Progenitor cell of endocrine pancreas (in vitro differentiated cells): ENCODE measurements at places on chromosomes 3 and 15. TPM values are rescaled to one million over a fixed set of nuclear protein-coding genes. Genes with fewer than 3 reads are reported as not detected.

- DNase-seq, result no peak
These were observed 702 bp downstream of the ARHGEF3 start for GRCh38 chr3:56800832-56801661.

CAV3 gene
- not detected in 2 replicates for total RNA-seq

CCR8 gene
- not detected in 2 replicates for total RNA-seq

FBXO40 gene
- not detected in 2 replicates for total RNA-seq

DNA sequence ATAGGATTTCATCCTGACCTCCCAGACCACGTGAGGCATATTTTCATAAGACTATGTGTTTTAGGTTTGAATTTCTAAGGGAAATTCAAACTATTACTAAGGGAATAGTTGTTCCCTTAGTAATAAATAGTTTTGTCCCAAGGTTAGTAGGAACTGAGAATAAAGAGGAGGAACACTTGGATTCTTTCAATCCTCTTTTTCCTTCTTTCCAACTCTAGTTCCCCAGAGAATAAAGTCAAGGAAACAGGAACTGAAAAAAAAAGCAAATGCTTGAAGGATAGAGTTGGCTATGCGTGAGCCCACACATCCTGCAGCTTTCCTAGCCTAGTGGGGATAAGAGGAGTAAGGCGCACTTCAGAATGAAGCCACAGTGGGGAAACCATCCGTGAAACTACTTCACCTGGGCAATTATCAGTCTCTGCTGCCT, 312.1 kb upstream of the TGFBR2 start:
- DNase-seq, result no peak

GRCh38 chr3:22451501-22451900, 700.5 kb upstream of the ZNF385D start:
- no peak for DNase-seq

DNA sequence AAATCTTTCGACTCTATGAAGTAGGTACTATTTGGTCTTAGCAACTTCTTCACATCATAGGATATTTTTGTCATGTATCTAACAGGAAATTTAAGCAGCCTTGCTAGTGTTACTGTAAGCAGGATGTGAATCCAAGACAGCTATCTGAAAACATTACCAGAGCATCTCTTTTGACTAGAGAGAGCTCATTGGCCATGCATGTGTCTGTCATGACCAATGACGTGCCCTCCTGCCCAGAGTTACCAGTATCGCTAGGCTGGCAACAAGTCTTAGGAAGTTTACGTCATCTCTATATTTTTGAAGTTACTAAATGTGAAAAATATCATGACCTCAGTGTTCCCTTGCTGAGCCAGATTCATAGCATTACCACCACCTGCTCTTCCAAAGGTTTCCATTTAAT, 130.9 kb upstream of the TP63 start:
- DNase-seq, result no peak

DNA sequence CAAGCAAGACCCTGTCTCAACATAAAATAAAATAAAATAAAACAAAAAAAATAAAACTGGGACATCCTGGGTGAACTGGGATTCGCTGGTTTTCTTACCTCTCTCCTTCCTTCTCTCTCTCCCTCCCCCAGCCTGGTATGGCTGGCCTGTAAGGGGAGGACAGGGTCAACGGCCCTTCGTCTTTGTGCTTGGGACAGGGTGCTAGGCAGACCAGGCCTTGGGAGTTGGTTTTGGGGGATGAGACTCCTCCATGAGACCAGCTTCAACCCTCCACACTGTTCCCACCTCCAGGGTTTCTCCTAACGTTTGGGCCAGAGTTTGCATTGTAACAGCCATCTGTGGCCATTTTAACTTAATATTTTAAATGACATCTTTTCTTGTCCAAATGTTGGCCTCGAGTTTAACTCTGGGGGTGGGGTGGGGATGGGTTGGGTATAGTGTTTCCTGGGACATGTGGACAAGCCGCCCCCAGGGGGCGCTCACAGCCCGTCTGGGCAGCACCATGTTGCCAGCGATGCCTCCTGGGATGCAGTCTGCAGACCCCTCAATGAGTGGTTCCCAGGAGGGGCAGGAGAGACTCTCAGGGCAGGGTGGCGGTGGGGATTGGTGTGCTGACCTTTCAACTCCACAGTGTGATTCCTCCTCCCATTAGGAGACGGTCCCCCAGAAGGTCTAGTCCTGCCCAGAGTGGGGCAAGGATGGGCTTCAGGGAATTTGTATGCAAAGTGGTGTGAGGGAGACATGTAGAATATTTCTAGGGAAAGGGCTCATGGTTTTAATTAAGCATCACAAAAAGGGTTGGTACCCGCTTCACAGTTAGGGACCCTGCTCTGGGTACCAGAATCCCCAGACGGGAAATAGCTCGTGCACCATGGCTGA, 37.7 kb upstream of the LCTL start:
- peak; percentile 61 for DNase-seq

DNA sequence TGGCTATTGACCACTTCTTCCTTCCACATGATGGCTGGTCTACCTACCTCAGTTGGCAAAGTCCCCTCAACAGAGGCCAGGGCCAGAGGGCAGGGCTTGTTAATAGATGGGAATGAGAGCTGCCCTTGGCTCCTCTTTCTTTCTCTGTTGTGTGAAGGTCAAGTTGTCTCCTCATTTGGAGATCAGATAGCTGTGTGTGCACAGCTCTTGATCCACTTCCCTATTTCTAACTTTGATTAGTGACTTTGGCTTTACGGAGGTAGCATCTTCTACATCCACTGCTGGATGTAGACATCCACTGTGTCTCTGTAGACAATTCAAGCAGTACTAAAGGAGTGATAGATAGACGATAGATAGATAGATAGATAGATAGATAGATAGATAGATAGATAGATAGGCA, 270.8 kb upstream of the LRRFIP2 start:
- DNase-seq, result no peak

GRCh38 chr3:13837751-13838150, 42.1 kb downstream of the WNT7A start:
- no peak for DNase-seq
